ENCODE measurements at places on chromosomes 2 and 18.

DNA sequence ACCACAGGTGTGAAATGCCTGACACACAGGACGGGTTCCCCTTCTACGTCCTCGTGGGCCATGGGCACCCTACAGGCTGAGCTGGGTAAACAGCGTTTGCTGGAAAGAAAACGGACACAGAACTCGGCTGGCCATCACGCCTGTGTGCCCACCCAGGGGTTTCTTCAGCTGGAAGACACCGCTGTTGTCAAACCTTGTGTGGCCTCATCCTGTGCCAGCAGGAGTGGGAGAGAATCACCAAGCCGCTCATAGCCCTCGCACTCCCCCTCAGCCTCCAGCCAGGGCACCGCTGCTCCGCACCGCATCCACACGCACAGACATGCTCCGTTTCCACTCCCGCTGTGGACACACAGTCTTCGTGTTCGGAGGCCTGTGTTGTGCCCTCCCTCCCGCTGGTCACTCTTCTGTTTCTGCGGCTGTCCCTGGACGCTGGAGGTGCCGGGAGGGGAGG, 161.4 kb downstream of the PXDN start:
- DNase-seq, result no peak

- no peak for DNase-seq
These were observed 313.6 kb upstream of the MC4R start for GRCh38 chr18:60686142-60686541.

GRCh38 chr18:11861583-11862288, 10.5 kb downstream of the CHMP1B start:
- no peak for DNase-seq

- no peak for DNase-seq
These were observed 154.1 kb upstream of the ZNF804A start for GRCh38 chr2:184444217-184444616.

DNA sequence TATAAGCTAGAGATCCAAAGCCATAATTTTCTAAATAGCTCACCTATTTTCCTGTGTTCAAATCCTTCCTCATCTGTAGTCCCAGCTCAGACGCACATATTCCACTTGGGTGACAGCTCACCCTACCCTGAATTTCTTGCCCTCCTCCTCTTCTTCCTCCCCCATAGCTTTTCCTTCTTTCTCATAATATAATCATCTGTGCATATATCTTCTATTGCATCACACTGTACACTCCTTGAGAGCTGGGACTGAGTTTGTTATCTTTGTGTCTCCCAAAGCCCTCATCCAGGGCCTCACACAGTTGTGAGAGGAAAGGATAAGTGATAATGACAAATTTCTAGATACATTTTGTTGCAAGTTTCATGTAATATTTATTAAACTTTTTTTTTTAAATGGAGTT, 55.9 kb upstream of the RTN4 start:
- no peak for DNase-seq

- DNase-seq, result no peak
These were observed 167.5 kb downstream of the SLC39A10 start for GRCh38 chr2:195824478-195824877.

- DNase-seq, result no peak
These were observed 102.3 kb upstream of the EPHA4 start for GRCh38 chr2:221674446-221674845.

DNA sequence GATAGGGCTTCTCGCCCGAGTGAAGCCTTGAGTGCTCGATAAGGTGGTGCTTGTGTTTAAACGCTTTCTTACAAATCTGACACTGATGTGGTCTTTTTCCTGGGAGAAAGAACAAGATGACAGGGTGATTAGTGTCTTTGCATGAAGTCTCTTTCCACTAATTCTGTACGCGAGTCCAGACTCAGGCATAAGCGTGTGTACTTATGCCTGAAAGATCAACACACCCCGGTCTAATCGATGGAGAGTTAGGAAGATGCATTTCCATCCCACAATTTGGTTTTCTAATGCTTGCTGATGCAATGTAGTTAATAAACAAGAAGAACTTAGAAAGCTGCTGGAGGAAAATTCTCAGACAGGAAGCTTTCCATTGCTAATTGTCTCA, 130.0 kb downstream of the ZEB2 start:
- DNase-seq, result no peak

DNA sequence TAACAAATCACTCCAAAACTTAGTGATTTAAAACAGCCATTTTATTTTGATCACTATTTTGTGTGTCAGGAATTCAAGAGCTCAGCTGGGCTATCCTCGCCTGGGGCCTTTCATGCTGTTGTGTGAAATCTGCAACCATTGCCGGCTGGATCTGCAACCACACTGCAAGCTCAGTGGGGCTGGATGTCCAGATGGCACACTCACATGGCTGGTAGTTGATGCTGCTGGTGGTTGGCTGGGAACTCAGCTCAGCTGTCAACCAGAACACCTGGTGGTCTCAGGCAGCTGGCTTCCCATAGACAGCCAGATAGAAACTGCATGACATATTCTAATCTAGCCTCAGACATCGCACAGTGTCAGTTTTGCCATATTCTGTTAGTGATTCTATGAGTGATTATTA, 30.6 kb upstream of the AP1S3 start:
- DNase-seq, result no peak

DNA sequence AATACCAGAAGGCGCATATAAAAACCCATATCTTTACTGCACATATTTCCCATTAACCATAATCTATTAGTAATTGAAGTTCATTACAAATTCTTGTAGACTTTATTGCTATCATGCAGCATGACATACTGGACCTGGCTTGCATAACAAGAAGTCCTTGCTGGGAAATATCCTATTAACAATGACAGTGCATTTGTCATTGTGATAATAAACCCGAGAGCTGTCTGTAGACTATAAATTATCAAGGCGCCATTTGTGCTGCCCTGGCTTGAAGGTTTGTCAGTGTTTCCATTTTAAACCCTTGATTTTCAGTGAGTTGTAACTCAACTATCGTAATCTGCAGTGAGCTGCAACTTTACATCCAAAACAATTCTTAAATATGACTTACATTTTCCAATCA, 59.0 kb downstream of the HNMT start:
- DNase-seq, result no peak

DNA sequence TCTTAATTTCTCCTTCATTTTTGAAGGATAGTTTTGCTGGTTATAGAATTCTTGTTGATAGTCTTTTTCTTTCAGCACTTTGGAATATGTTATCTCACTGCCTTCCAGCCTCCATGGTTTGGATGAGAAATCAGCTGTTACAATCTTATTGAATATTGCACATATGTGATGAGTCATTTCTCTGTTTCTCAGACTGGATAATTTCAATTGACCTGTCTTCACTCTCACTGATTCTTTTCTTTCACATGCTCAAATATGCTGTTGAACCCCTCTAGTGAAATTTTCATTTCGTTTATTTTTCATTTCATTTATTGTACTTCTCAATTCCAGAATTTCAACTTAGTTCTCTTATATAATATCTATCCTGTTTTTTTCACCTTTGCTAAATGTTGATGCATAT, 22.2 kb downstream of the PDK1 start:
- DNase-seq, result no peak

GRCh38 chr18:49813319-49814146, at the start of gene ACAA2:
Gene ACAA2 (minus strand): TSS chr18:49813533. CDS start chr18:49813484, 49 bp downstream.
- peak; percentile 74 for DNase-seq

- no peak for DNase-seq
These were observed 16.6 kb downstream of the CYTIP start for GRCh38 chr2:157427003-157427921.

DNA sequence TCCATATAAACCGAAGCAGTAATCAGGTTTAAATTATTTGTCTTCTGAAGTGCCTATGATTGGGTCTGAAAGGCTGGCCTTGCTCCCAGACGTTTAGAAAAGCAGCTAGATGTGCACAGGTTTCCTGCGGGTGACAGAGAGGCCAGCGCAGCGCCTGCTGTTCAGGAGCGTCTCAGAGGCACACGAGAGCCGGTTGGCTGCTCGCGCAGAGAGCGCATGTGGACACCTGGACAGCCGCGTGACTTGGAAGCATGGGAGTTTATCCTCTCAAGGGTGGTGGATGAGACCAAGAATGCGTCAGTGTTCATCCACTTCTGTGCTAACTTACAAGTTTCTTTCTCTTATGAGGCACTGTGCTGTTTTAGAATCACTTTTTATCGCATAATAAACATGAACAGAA, 303.7 kb downstream of the PTGR3 start:
- no peak for DNase-seq

DNA sequence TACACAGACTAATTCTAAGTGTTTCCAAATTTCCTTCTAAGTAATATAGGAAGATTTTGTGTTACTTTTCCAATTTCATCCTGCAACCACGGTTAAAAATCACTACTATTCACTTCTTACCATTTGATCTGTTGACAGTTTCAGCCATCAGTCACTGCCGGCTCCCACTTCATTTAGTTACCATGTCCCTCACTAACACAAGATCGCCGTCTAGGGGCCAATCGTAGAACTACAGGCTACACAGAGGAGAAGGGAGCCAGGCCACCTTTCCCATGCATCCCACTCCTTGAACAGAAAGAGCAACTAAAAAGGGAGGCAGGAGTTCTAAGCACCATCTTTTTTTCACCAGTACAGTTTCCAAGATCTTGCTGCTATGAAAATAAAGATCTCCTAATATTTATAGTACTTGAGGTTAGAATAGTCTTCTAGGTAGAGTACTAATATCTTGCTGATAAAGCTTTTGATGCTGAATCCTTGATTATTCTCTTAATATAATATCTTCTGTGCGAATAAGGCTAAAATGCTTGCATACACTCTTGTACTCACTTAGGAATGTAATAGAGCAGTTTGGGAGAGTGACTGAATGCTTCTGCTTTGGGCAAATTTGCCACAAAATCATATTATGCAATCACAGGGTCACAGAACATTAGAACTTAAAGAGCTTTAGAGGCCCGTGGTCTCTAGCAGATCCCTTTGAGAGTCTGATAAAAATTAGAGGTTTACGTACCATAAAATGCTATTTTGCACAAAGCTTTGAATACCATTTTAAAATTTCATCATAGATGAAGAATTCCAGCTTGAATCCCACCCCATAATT, 39.5 kb upstream of the CYP1B1 start:
- DNase-seq, result peak; percentile 80

GRCh38 chr2:237815637-237816036, 17.1 kb downstream of the RBM44 start:
- DNase-seq, result no peak

- peak; percentile 35 for DNase-seq
These were observed 2.0 kb upstream of the CHRND start for GRCh38 chr2:232523682-232524597.

GRCh38 chr18:7604361-7604760, 37.2 kb downstream of the PTPRM start:
- DNase-seq, result no peak

DNA sequence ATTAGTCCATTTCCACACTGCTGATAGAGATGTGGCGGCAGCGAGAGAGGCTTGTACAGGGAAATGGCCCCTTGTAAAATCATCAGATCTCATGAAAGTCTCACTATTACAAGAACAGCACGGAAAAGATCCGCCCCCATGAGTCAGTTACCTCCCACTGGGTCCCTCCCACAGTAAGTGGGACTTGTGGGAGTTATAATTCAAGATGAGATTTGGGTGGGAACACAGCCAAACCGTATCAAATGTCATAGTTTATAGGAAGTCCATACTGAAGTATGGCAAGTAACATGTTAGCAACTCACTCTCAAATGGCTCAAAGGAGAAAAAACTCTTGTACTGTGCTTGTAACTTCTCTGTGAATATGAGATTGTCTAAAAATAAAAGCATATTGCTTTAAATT, 56.1 kb downstream of the FARP2 start:
- DNase-seq, result no peak

DNA sequence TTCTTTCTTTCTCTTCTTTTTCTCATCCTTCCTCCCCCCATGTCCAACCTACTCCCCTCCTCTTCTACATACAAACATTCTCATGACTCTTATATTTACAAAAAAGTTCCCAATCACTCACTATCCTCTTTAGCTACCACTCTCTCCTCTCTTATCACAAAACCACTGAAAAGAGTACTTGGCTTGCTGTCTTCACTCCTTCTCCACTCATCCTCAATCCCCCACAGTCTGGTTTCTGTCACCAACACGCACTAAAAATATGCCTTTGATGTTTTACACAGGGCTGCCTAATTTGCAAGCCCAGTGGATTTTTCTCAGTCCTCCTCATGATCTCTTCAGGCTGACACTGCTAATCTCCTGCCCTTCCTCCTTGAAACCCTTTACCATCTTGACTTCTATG, 159.5 kb downstream of the TNS1 start:
- DNase-seq, result no peak

GRCh38 chr2:150267651-150268415, 219.6 kb downstream of the RND3 start:
- DNase-seq, result no peak

DNA sequence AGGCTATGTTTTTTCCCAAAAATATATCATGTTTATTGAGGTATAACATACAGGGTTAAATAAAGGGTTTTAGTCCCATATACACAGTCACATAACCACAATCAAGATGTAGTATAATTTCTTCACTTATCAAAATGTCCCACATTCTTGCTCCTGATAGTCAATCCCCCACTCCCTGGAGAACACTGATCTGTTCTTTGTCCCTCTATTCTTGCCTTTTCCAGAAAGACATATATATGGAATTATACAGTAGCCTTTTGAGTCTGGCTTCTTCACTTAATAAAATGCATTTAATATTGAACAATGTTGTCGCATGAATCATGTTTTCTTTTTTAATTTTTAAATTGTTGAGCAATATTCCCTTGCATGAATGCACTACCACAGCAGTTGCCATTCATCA, 1059.7 kb downstream of the TSN start:
- DNase-seq, result no peak

DNA sequence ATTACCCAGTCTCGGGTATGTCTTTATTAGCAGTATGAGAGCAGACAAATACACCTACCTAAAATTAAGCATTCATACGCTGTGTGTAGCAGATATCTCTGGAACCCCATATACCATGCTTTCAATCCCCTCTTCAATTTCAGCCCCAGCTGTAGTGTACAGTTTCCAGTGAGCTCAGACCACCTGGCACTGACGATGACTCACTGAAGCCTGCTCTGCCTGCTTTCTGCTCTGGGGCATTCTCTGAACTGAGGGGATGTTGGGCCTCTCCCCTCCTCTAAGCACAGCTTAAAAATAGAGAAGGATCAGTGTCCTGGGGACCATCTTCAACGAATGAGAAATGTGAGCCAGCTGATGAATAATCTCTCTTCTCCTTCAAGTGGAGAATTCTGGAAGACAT, 8.7 kb upstream of the CCL20 start:
- DNase-seq, result no peak

DNA sequence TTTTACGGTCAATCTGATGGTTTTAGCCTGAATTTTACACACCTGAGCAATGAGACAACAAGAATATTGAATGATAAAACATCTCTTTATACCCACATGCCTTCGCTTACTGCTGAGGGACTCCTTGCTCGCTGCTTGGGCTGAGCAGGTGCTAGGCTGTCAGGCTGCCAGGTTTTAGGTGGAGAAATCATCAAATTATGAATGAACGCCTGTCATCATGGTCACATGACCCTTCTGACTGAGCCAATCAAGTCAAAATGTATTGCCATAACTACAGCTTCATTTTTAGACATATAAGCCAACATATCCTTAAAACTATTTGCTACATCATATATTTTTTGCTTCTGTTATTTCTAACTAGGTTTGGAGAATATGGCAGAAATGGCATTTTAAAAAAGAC, 274.0 kb downstream of the LNPK start:
- DNase-seq, result no peak

GRCh38 chr2:185255566-185255965, 483.0 kb upstream of the FSIP2 start:
- DNase-seq, result no peak
